ENCODE measurements at places on chromosomes 12 and 14. TPM values are rescaled to one million over a fixed set of nuclear protein-coding genes. Genes with fewer than 3 reads are reported as not detected.

Gene GUCY2C
- 1.1 TPM for polyA plus RNA-seq

GRCh38 chr14:97198813-97199212, 401.6 kb downstream of the VRK1 start:
- DNase-seq, result no peak

GRCh38 chr12:81541121-81541520, 218.0 kb downstream of the PPFIA2 start:
- DNase-seq, result no peak

DNA sequence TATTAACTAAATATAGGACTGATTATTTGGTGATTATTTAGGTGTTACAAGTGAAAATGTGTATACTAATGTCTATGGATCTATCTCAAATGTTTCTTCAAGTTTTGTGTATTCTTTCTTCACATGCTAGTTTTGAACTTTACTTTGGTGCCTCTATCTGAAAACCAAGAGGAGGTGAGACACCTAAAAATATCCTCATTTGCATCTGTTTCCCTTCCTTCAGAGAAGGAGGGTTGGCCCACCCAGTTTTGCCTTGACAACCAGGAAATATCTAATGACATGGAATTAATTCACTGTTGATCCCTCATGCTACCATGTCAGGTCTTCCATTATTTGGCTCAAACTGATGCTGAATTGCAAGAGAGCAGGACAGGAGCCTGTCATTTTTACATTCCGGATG, 500.4 kb downstream of the NELL2 start:
- DNase-seq, result no peak

DNA sequence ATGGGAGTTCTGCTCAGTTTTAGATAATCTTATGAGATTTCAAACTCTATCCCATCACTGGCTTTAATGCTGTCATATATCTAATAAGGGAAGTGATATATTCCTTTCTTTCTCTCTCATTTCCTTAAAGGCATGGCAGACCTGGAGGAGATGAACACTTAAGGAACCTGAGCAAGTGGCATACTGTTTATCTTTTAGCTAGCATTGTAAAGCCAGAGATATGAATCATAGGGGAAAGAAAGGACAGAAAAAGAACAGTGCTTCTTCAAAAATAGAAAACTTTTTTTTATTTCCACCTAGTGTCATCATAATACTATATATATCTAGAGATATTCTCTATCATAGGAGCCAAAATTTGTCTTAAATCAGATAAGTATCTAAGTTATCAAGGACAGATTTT, 68.3 kb upstream of the PSMA6 start:
- no peak for DNase-seq

DNA sequence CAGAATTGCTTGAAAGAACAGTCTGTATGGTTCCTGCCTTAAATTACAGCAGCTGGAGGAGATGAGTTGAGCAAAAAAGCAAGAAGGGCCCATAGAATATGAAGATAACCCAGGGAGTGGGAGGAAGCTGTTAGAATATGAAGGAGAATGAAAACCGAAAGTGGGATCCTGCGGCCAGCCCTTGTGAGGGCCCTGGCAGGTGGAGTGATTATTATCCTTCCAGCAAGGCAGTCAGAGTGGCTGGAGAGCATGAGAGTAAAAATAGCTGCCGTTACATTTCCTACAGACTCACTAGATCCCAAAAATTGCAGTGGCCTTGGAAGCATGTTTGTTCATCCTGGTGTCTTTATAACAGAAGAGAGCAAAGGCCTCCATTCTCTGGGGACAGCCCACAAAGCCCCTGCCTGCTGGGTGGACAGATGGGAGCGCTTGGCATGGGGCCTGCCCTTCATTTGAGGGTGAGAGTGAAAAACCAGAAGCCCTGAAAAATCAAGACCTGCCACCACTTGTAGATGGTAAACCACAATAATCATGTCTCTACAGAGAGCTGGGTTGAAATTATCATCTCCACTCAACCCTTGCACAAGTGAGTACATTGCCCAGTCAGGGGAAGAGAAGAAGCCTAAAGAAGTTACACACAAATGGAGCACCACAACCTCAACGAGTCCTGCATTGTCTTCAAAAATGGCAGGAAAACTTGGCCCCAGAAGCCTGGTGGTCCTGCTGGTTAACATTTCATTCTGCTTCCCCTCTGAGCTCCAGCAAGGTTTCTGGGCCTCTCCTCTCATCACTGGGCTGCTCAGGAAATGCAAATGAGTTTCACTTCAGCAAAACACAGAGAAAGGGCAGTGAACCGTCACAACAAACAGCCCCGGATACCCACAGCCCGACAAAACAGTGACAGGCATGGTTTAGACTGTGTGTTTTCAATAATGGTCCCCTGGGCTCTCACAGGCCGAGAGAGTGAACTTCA, 20.5 kb downstream of the ZDHHC22 start:
- no peak for DNase-seq

DNA sequence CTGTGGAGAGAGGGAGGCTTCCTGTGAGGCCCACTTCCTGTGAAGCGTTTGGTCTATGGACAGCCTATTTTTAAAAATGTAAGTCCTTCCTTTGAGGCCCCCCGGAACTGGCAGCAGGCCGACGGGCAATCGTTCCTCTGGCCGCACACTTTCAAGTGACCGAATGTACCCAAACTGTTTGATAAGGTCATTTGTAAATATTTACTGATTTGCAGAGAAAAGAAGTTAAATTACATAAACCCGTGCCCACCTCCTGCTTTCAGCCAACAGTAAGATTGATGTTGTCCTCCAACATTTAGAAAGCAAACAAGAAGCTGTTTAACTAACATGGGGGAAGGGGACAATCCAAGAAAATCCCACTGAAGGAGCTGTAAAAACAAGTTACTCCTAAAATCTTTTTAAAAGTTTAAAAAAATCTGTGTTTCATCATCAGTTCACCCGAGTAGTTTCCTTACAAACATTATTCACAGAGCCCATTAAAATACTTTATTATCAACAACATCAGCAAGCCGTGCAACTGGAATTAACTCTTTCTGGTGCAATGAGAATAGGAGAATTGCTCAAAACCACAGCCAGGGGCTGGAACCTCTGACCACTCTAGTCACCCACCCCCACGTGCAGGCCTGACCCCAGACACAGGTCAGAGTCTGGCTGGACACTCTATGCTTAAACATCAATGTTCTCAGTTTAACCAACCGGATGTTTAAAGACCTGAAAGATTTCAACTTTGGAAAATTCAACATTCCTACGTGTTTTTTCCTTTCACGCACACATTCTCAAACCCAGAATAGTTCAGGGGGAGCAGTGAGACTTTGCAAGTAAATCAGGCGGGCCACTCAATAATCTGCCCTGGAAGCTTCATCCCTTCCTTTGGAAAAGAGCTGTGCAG, 65.3 kb downstream of the FOXN3 start:
- peak; percentile 64 for DNase-seq
